EL (cell line): ENCODE measurements at places on chromosomes 3 and 15.

DNA sequence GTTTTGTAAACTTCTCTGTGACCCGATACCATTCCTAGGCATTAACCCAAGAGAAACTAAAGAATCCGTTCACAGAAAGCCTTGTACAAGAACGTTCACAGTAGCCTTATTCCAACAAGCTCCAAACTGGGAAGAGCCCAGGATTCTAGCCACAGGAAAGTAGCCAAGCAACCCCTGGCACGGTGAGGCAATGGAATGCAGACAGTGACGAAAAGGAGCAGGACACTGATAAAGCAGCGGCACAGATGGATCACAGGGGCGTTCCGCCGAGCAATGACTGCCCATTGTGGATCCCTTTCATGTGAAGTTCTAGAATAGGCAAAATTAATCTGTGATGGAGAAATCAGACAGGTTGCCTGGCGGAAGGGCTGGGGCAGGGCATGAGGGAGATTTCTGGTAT, 198.7 kb upstream of the CHRNA7 start:
- DNase-seq, result no peak

GRCh38 chr3:71987828-71988227, 202.9 kb upstream of the PROK2 start:
- DNase-seq, result peak; percentile 29

DNA sequence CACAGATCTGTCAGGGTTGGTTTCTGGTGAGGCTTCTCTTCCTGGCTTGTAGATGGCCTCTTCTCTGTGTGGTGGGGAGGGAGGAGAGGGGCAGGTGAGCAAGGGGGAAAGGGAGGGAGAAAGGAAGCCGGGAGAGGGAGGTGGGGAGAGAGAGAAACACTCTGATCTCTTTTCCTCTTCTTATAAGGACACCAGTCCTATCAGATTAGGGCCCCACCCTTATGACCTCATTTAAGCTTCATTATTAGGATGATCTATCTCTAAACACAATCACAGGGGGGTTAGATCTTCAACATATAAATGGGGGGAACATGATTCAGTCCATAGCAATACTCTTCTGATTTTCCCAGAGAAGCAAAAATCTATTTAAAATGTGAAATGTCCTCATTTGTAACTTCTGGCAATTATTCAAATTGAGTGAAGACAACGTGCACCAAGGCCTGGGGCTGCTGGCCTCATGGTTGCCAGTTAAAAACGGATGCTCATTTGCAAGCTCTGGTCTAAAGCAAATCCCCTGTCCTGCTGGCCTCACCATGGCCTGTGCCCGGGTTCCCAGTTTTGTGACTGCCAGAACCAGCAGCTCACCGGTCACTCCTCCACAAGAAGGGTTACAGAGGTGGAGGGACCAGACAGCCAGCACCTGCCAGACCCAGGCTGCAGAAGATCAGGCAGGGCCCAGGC, 8.3 kb downstream of the POMGNT2 start:
- no peak for DNase-seq

DNA sequence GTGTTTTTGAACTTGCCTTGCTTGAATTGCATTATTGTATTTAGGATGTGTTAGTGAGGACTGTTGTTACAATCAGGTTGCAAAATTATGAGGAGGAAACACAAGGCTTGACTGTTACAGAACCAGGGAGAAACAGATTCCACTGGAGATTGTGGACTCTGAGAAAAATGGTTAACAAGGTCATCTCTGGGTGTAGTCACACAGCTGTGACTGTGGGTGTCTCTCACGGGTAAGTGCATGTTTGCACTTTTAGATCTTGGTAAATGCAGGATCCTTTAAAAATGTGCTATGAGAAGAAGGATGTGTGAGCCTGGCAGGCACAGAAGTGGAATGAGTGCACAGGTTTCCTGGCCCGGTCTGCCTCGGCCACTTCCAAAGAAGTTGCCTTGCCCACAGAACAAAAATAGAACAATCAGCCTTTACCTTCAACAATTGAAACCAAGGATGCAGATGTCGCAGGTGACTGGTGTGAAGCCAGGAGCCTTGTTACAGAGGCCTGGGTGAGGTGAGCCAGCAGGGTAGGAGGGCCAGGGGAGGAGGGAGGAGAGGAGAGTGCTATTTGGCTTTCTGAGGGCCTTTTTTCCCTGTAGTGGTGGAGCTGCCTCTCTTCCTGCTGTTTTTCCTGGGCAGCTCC, 68.0 kb downstream of the ABHD5 start:
- no peak for DNase-seq

DNA sequence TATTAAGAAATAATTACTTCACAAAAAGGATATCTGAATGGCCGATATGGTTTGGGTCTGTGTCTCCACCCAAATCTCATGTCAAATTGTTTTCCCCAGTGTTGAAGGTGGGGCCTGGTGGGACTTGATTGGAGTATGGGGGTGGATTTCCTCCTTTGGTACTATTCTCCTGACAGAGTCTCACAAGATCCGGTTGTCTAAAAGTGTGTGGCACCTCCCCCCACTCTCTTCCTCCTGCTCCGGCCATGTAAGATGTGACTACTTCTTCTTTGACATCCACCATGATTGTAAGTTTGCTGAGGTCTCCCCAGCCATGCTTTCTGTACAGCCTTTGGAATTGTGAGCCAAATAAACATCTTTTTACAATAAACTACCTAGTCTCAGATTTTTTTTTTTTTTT, 34.5 kb downstream of the ZBTB11 start:
- DNase-seq, result no peak

- DNase-seq, result peak; percentile 76
These were observed 69.2 kb downstream of the ATP8B4 start for GRCh38 chr15:50049871-50050270.

DNA sequence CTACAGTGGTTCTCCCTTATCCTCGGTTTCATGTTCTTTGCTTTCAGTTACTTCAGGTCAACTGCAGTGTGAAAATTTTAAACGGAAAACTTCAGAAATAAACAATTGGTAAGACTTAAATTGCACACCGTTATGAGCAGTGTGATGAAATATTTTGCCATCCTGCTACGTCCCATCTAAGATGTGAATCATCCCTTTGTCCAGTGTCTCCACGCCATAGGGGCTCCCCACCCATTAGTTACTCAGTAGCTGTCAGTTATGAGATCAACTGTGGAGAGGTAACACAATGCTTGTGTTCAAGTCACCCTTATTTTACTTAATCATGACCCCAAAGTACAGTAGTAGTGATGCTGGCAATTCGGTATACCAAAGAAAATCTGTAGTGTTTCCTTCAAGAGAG, 47.4 kb downstream of the TJP1 start:
- DNase-seq, result peak; percentile 80

GRCh38 chr3:141680620-141681389, 57.3 kb upstream of the RNF7 start:
- DNase-seq, result peak; percentile 78

DNA sequence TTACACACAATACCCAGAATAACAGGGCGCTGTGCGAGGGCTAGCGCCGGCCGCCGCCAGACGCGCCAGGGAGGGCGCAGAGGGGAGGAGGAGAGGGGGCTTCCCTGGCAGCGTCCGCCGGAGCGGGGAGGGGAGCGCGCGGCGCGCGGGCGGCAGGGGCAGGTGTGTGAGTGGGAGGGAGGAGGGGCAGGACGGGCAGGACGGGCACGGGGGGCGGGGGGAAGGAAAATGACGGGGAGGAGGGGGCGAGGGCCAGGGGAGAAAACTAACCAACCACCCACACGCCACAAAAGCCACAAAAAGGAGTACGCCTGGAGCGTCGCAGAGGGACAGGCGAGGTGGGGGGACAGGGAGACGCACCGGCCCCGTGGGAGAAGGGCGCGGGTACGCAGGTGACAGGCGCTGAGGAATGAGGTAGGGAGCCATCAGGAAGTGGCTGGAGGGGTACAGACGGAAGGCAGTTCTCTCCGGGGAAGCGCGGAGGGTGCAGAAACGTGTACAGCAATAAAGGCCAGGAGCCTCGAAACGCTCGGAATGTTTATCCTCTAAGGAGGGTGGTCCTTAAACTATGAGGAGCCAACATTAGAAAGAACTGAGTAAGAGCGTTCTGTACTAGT, 610 bp upstream of the SATB1 start:
- no peak for DNase-seq

GRCh38 chr3:195853996-195854395, 42.3 kb upstream of the MUC4 start:
- DNase-seq, result no peak

DNA sequence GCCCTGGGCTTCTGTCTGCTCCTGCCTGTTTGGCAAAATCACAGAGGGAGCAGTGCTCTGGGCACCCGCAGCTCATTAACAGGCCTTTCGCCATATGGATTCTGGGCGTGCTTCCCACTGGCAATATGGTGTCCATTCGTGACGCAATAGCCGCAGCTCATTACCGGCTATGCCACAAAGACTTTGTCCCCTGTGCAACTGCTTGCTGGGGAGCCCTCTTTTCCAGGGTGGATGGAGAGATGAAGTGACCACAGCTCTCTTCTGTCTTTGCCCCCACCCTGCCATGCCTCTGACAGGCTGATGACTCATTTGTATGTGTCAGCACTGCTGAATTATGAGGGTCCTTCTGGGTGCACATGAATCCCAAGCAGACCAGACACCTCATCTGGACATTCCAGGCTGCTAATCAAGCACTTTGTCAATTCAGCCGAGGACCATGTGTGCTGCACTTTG, 214.3 kb upstream of the FEZF2 start:
- DNase-seq, result peak; percentile 98

- no peak for DNase-seq
These were observed 1.7 kb downstream of the SPATA12 start for GRCh38 chr3:57062101-57062631.

DNA sequence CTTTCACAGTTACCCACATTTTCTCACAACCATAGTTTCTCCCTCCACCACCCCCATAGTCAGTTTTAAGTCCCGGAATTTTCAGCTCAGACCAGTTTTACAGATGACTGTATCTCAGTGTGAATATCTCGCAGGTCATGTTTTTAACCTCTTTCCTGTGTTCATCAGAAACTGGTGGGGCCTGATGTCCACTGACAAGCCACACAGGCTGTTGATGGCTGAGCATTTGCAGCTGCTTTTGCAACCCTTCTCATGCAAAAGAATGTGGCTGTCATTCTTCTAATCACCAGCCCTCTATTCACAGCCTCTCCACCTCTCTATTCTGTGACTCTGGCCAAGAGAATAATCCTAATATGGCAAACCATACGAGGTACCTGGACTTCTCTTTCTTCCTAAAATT, 8.5 kb downstream of the GYG1 start:
- DNase-seq, result no peak

GRCh38 chr3:13314877-13315276, 105.2 kb downstream of the NUP210 start:
- DNase-seq, result no peak

DNA sequence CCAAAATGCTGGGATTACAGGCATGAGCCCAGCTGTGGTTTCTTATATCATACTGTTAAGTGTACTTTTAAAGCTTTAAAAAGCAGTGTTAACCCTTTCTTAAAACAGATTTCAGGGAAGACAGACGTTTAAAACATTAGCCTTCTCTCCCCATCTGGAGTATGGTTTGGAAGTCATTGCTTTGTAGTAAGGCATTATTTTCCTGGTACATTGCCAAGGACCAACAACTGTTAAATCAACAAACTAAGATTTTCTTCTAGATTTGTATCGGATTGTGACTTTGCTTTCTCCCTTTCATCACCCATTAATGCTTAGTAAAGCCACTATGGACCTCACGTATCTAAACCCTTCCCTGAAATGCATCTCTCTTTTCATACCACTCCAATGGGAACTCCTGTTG, 50.5 kb downstream of the UBE2E1 start:
- DNase-seq, result no peak

GRCh38 chr15:29978411-29979382, 104.1 kb upstream of the GOLGA8J start:
- peak; percentile 15 for DNase-seq

DNA sequence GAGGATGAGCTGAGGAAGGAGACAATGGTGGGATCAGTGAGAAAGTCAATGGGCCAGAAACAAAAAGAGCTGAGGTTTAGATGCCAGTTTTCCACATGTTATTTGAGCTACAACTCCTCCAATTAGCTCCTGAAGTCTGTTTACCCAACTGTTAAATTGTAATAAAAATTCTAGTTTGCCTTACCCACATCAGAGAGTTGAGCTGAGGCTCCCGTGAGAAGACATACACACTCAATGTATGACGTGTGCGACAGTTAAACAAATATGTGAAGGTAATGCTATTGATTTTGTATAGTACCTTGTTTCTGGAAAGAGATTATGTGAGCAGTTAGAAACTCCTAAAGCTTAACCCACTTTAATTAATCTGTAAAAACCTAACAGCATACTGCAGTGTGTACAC, 318.1 kb upstream of the GRM7 start:
- no peak for DNase-seq

GRCh38 chr3:128319741-128320141, 146.9 kb downstream of the DNAJB8 start:
- DNase-seq, result no peak

- DNase-seq, result no peak
These were observed 42.5 kb downstream of the EEFSEC start for GRCh38 chr3:128195802-128196201.

- DNase-seq, result peak; percentile 6
These were observed 65.3 kb upstream of the SNRK start for GRCh38 chr3:43221076-43221475.

GRCh38 chr3:162443376-162443775, 946.8 kb downstream of the OTOL1 start:
- no peak for DNase-seq

- DNase-seq, result peak; percentile 81
These were observed 125.1 kb downstream of the TIGIT start for GRCh38 chr3:114418724-114419543.

GRCh38 chr3:112333381-112334317, 693 bp downstream of the CD200 start:
- no peak for DNase-seq

DNA sequence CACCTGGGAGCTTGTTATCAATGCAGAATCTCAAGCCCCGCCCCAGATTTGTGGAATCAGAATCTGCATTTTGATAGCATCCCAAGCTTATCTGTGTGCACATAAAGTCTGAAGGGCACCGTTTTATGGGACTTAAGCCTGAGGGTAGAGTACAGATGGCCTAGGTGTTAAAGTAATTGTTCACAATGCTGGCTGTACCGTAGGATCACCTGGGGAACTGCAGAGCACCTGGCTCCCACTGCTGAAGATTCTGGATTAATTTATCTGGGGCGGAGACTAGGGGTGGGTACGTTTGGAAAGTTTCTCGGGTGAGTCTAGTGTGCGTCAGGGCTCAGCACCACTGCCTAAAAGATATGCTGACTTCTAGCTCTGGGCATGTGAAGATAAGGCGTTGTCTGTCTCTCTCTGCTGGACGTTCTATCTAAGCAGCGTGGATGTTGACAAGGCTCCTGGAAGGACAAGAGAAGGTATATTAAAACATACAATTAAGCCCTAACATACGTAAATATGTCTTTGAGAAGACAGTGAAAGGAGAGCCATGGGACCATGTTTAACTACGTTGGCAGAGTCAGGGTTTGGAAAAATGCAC, 63.2 kb upstream of the RASGRP1 start:
- DNase-seq, result no peak
